ENCODE measurements at places on chromosomes 16 and 17.

DNA sequence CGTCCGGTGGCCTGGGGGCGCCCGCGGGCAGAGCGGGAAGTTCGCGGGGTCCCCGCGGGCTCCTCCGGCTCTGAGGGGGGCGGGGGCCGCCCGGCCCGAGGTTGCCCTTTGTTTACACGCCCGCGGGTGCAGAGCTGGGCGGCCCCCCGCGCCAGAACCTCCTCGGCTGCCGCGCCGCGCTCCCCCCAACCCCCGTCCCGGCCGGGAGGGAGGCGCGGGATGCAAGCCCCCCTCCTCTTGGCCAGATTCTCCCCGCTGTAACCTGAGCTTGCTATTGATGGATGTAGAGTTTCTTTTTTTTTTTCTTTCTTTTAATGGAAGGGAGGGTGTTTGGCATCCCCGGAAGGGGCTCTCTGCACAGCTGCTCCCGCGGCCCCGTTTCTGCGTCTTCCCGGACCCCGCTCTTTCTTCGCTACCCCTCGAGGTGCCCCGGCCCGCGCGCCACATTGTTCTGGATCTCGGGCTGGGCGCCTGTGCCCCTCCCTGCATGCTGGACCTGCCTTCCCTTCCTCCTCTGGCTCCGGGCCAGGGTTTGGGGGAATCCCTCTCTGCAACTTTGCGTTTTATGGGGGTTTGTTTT is 646 bp downstream of the CBX2 start:
- no peak for DNase-seq

DNA sequence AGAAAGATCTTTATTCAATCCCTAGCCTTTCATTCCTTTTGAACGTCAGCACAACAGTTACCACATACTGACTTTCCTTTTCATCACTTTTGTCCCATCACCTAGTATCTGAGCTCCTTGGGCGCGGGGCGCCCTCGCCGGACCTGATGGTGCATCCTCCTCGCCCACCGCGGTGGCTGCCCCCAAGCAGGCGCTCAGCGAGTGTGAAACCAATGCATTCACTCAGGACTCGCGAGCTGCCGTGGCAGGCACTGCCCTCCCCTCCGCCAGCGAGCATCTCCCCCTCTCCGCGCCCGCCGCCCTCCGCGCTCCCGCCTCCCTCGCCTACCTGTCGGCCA is 756 bp downstream of the KLHL11 start:
- no peak for DNase-seq

DNA sequence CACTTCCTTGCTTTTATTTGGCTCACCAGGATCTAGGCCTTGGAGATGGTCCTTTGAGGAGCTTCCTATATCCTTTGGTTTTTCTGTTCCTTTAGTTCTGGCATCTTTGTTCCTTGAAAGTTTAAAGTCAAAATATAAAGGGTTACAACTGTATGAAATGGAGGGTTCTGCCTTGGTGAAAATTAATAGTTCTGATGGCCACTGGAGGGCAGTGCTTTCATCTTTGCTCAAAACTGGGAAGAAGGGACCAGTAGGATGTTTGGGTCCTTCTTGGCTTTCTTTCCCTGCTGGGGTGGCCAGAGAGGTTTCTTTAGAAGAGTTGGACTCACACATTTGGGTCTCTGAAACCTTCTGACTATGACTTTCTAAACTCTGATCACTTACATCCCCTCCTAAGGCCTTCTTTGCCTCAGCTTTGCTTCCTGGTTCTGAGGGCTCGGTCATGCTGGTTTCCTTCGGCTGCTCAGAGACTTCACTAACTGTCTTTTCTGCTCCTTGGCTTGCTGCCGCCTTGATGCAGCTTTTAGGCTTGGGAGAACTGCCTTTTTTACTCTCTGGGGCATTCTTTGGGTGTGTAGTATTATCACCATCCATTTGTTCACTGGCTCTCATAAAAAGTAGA is 10.9 kb upstream of the ITGA2B start:
- DNase-seq = no peak

- DNase-seq = no peak
Observed at GRCh38 chr17:28071891-28072606, 29.6 kb downstream of the NLK start.

DNA sequence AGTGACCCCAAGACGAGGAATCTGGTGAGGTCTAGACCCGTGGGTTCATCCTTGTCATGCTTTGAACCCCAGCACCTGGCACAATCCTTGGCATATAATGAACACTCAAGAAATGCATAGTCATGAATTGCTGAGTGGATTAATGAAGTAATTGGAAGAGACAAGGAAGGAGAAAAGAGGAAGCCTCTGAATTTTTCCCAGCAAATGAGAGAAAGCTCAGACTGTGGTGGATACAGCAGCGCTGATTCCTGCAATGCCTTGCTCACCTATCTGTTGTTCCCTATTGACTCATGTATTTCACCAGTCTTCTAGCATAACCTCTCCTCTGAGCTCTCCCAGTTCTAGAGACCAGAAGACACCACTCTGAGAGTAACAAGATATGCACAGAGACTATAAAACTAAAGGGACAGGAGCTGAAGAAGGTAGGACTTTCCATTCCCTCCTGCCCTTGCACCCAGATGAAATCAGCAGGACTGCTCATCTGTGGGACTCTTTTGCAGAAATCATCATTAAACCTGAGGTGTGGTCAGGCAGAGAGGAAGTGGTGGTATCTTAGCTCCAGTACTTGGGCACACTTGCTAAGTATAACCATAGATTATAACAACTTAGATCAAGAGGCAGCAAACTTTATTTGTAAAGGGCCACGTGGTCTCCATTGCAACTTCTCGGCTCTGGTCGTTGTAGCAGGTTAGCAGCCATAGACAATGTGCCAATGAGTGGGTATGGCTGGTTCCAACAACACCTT is 102.8 kb downstream of the MAF start:
- DNase-seq = no peak

GRCh38 chr17:77926981-77927380 is 31.5 kb upstream of the TNRC6C start:
- DNase-seq = no peak

DNA sequence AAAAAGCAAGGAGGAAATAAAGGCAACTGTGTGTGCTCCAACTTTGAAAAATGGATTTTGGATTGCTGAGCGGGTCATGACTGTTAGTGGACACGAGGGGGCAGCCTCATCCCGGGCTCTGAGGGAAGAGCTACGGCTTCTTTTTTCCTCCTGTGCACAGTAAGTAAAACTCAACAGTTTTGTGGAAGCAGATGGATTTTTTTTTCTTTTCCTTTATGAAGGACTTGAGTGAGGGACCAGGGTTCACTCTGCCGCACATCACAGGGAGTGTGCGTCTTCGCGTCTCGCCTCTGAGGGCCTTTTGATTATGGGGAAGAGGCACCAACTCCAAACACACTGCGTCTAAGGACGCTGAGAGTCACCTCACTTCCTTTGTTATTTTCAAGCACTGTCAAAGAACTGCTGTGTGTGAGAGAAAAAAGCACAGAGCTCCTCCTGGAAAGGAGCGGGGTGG is 80.3 kb upstream of the GOT2 start:
- DNase-seq = no peak

- no peak for DNase-seq
Observed at GRCh38 chr17:78170692-78171590, 2.6 kb downstream of the SYNGR2 start.

DNA sequence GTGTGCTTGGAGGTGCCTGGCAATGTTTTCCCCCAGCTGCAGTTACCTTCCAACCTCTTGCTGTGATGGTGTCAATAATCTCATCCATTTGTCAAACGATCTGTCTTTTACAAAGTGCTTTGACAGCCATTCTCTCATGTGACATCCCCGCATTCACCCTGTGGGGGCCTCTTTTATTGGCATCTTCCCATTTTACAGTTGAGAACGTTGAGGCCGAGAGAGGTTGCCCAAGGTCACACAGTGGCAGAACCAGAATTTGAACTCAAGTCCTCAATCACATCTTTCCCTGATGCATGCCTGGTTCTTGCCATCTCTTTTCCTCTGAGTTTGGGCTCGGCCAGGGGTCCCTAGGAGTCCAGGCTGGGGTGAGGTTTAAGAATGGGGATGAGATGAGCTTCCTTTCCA is 1.5 kb downstream of the TAOK2 start:
- no peak for DNase-seq

- no peak for DNase-seq
Observed at GRCh38 chr17:44589316-44590071, 32.2 kb downstream of the FZD2 start.

- no peak for DNase-seq
Observed at GRCh38 chr16:49740256-49740655, 115.7 kb downstream of the ZNF423 start.

DNA sequence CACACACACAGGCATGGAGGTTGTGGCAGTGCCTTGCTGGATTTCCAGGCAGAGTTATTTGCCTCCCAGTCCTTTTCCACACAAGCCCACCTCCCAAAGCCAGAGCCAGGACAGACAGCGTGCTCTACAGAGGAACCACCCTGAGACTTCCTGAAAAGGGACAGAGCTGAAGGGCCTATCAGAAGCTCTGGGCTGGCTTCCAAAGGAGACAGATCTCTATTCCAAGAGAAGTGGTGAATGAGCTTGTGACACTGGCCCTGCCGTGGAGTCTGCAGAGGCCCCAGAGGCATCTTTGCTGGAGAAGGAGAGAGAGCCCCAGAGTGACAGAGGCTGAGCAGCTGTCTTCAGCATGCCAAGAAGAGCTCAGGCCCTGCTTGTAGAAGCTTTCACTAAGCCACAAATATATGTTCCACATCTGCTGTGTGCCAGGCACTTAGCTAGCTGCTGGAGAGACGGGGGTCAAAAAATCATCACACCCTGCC is 8.3 kb upstream of the LPCAT2 start:
- DNase-seq = no peak

DNA sequence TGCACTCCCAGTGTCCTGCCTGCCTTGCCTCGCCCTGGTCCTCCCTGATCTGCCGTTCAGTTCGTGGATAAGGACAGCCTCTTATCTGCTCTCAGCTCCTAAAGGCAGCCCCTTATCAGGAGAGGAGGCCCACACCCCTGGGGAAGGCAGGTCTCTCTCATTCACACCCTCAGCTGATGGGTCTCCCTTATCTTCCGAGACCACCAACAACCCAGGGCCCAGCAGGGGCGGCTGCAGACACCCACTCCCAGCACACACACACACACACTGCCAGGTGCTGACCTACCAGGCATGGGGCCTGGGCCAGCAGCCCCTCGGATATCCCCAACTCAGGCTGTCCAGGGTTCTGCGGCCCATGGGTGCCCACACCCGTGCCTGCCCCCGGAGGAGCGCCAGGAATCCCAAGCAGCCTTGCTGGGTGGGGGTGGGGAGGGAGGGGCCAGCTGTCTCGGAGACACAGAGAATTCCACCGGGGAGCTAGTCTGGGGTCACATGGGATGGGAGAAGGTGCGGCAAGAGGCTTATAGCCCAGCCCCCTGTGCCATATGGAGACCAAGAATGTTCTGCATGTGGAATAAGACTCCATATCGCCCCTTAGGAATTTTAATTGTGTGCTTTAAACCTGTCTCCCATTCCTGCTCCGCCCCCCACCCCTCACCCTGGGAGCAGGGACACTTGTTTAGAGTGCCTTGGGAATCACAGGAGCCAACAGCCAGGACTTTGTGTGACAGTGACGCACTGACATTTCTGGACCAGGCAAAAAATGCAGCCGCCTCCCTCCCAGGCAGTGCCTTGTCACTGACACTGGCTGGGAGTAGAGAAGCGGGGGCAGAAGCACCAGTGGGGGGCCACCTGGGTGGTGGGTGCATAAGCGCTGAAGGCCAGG is 41.9 kb upstream of the EMP2 start:
- DNase-seq = no peak

- no peak for DNase-seq
Observed at GRCh38 chr17:66430846-66431795, 128.7 kb downstream of the PRKCA start.

GRCh38 chr16:86089991-86090390 is 191.0 kb downstream of the IRF8 start:
- DNase-seq = no peak

DNA sequence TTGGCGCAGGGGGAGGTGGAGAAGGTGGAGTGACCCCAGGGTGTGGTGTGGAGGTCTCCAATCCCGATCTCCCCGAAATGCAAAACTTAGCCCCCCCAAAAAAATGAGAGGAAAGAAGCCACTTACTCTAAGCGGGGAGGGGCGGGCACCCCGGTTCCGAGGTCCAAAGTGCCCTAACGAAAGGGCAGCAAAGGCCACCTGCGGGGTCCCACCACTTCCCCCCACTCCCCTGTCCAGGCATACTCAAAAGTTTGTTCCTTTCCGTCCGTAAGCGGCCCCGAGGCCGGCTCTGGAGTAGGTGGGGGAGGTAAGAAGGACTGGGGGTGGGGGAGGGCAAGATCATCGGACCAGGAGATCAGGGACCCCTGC is 1.1 kb downstream of the TOX3 start:
- DNase-seq = no peak

Data from esophagus squamous epithelium (tissue), 5 donors.